ENCODE measurements at places on chromosomes 5 and 9. TPM values are rescaled to one million over a fixed set of nuclear protein-coding genes. Genes with fewer than 3 reads are reported as not detected.

Gene PCDHGA8
- total RNA-seq = 1.5 TPM

Gene NOXA1
- 2.3 TPM for total RNA-seq

Gene ACOT12
- not detected for total RNA-seq

Gene HTR1A
- not detected for total RNA-seq

Gene EPB41L4A
- total RNA-seq = 39.6 TPM

Gene RNF38
- total RNA-seq = 30.8 TPM

Gene DCTN3
- 80.4 TPM for total RNA-seq

Gene BTF3
- total RNA-seq = 332 TPM

Gene CDC42SE2
- total RNA-seq = 67.4 TPM

Gene TMC1
- 0.22 TPM for total RNA-seq

Gene PALM2AKAP2
- total RNA-seq = 0.09 TPM

All from dermis lymphatic vessel endothelial cell (primary cell).